Pancreas (tissue), 10 donors: ENCODE measurements at places on chromosomes 3 and 15. TPM values are rescaled to one million over a fixed set of nuclear protein-coding genes. Genes with fewer than 3 reads are reported as not detected.

The GCNT3 gene
- total RNA-seq, result 8.6 TPM

DNA sequence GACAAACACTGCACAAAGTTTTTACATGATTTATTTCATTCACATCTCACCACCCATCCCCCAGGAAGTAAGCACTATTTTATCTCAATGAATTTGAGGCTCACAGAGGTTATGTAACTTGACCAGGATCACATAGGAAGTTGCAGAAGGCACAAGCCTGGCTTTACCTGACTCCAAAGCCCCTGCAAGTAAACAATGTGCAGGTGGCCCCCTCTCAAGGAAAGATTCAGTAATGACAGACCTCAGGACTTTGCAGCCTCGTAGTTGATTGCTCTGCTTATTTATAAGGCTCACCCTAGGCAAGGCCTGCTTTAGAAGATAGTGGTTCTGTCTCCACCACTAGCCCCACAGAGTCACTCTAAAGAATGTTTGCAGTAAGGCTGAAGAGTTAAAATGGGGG, 79.8 kb upstream of the MDFIC2 start:
- H3K27me3 ChIP-seq, result no peaks in the 10 kb centered on the region
- H3K4me1 ChIP-seq, result no peaks in the 10 kb centered on the region
- H3K4me3 ChIP-seq, result no peak overlapping the region
- H3K36me3 ChIP-seq, result no peaks in the 10 kb centered on the region
- H3K27ac ChIP-seq, result no peak overlapping the region
- no peak for DNase-seq

DNA sequence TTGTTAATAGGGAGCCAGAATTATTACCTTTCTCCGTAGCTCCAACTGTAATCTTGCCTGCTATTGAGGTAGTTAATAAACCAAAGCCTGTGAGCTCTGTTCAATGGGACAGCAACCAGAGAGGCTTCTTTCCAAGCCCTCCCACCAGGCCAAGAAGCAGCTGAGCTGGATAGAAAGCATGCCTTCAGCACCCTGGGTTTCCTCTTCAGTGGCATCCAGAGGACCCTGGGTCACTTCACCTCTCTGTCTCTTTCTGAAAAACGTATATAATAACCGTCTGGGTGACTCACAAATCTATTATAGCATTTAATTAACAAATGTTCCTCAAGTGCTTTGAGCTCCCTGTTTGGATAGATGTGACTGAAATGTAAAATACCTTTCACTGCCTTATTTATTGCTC, 420.0 kb downstream of the LPP start:
- no peaks in the 10 kb centered on the region for H3K27me3 ChIP-seq
- no peaks in the 10 kb centered on the region for H3K36me3 ChIP-seq
- DNase-seq, result no peak

The USP4 gene
- 17.7 TPM for total RNA-seq

DNA sequence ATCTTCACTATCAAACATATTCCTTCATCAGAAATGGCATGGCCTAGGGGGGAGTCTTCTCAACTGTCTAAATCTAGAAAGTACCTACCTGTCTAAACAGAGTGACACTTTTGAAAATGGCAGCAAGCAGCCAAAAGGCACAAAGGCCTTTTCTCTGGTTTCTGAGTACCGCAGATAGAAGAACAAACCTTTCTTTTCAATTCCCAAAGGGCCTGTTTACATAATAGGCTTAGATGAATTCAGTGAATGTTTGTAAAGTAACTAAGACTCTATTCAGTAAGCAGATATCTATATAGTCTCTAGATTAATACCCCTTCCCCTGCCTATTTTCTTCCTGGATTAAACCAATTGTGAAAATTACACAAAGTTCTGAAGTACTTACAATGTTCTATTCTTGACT, 7.1 kb downstream of the MYEF2 start:
- no peak overlapping the region for H3K27ac ChIP-seq
- no peaks in the 10 kb centered on the region for H3K27me3 ChIP-seq
- no peak for DNase-seq
- H3K4me3 ChIP-seq, result no peak overlapping the region
- no peaks in the 10 kb centered on the region for H3K36me3 ChIP-seq

The TGM5 gene
- total RNA-seq, result not detected

DNA sequence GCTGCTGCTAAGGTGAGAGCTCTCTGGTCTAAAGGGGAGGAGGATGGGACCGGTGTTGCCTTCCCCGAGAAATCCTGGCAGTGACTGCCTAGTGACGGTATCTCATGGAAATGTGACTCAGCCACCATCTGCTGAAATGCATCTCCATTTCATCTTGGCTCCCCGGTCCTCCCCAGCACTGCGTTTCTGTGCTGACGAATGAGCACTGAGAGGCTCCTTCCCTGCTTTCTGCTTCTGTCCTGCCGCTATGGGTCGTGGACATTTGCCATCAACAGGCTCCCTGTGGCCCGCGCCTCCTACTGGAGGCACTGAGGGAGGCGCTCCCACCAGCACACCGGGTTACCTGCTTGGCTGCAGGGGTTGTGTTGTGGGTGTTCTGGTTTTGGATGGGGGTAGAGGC, 13.5 kb upstream of the SEC13 start:
- H3K36me3 ChIP-seq, result no peaks in the 10 kb centered on the region
- H3K27ac ChIP-seq, result no peak overlapping the region
- no peak overlapping the region for H3K4me3 ChIP-seq
- H3K27me3 ChIP-seq, result no peaks in the 10 kb centered on the region
- DNase-seq, result no peak

The ITGB5 gene
- total RNA-seq, result 47.8 TPM

The IQCF5 gene
- not detected for total RNA-seq

DNA sequence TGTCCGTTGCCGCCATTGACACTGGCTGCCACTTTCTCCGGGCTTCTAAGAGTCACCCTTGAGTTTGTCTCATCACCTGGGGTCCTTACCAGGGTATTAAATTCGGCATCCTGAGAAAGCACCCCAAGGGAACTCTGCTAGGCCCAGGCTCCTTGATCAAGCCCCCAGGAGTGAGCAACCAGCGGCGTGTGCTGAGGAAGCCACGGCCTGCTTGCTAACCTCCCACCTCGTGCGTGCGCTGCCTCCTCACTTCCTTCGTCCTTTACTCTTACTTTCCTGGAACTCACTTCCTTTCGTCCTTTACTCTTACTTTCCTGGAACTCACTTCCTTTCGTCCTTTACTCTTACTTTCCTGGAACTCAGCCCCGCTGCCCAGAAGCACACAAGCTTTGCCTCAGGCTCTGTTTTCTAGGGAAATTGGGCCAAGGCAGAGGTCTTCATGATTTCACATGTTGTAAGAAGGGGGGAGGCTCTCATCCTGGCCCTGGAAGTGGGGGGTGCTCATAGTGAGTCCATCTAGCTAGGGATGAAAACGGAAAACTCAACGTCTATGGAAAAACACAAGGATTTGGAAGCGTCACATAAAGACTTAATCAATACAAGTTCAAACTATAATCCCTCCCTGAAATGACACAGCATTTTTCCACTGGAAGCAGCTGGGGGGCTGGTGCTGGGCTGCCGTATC, 36.7 kb upstream of the BDH1 start:
- no peak overlapping the region for H3K4me3 ChIP-seq
- no peak overlapping the region for H3K27ac ChIP-seq
- DNase-seq, result no peak
- H3K36me3 ChIP-seq, result no peaks in the 10 kb centered on the region
- no peaks in the 10 kb centered on the region for H3K27me3 ChIP-seq

The KIF7 gene
- total RNA-seq, result 0.63 TPM

DNA sequence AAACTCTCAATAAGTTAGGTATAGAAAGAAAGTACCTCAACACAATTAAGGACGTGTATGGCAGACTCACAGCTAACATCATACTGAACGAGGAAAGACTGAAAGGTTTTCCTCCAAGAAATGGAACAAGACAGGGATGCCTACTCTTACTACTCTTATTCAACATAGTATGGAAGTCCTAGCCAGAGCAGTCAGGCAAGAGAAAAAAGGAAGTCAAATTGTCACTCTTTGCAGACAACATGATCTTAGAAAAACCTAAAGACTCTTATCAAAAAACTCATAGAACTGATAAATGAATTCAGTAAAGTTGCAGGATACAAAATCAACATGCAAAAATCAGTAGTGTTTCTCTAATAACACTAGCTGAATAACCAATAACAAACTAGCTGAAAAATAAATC, 96.0 kb downstream of the C3orf70 start:
- DNase-seq, result no peak
- H3K4me3 ChIP-seq, result no peak overlapping the region
- no peaks in the 10 kb centered on the region for H3K27me3 ChIP-seq
- no peaks in the 10 kb centered on the region for H3K36me3 ChIP-seq

DNA sequence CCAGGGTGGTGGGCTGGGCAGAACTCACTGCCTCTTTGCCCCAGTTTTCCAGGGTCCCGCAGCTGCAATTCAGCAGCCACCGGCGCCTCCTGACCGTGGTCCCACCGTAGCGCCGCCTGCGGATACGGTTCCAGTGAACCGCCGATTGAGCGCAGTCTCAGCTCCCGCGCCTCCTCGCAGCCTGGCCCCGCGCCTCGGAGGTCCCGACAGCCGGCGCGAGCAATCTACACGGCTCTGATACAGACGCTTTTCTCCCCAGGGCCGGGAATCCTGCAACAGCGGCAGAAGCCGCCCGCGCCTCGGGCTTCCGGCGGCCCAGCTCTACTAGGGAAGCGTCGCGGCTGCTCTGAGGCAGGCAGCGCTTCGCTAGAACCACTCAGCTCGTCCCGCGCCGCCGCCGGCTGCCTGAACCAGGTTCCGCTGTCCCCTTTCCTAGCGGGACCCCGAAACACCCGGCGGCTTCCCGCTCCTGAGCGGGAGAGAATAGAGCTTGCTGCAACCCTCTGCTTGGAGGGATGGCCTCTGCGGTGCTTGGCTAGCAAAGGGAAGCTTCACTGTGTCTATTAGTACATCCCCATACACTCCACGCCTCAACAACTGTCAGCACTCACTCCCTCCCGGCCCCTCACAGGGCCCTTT, 3.1 kb downstream of the FOXL2NB start:
- H3K27ac ChIP-seq, result no peak overlapping the region
- no peak for DNase-seq
- no peaks in the 10 kb centered on the region for H3K4me1 ChIP-seq
- no peak overlapping the region for H3K4me3 ChIP-seq

DNA sequence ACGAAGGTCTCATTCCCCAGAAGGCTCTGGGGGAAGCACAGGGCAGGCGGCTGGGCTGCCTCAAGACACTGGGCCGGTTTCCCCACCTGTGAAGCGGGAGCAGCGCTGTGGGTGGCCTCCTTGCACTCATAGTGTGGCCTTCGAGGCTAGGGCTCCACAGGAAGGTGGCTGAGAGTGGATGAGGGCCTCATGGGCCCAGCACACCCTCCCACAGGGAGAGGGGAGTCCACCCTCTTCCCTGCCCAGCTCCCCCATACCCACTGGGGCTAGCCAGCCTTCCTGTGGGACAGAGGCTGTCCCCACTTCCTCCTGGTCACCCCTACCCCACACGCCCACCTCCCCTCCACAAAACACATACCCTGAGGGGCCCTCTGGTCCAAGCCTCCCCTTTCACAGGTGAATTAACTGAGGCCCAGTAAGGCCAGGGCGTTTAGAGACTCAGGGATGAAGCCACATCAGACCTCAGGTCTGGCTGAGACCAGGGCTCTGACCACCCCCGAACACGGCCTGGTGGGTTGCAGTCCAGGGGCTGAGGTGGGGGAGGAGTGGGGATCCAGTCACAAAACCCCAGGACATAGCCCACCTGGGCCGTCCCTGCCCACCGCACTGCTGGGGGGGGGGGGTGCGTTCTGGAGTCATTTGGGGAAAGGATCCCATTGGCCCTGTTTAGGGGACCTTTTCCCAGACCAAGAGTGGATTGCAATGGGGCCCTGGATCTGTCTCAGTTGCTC, 1.1 kb downstream of the ANPEP start:
- no peak overlapping the region for H3K27ac ChIP-seq
- H3K4me3 ChIP-seq, result no peak overlapping the region
- DNase-seq, result no peak

The EIF1B gene
- total RNA-seq, result 20.4 TPM

The MYO5A gene
- total RNA-seq, result 11.0 TPM

DNA sequence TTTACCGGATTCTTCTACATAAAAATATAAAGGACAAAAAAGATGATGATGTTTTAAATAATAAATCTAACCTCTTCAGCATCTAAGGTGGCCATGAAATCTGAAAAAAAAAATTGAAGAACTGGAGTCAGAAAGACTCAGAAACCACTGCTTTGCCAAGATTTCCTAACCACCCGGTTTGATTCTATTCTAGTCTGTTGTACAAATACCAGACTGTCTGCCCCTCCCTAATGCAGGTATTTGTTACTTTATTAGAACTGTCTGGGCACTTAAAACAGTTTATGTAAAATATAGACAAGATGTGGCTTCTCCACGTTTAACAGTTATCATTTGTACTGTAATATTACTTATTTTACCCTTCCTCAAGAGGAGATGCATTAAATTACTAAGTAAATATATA, 48.8 kb downstream of the UACA start:
- no peak overlapping the region for H3K4me3 ChIP-seq
- no peaks in the 10 kb centered on the region for H3K27me3 ChIP-seq
- no peaks in the 10 kb centered on the region for H3K36me3 ChIP-seq
- H3K4me1 ChIP-seq, result peaks cover 14% of the 10 kb centered on the region
- no peak for DNase-seq

DNA sequence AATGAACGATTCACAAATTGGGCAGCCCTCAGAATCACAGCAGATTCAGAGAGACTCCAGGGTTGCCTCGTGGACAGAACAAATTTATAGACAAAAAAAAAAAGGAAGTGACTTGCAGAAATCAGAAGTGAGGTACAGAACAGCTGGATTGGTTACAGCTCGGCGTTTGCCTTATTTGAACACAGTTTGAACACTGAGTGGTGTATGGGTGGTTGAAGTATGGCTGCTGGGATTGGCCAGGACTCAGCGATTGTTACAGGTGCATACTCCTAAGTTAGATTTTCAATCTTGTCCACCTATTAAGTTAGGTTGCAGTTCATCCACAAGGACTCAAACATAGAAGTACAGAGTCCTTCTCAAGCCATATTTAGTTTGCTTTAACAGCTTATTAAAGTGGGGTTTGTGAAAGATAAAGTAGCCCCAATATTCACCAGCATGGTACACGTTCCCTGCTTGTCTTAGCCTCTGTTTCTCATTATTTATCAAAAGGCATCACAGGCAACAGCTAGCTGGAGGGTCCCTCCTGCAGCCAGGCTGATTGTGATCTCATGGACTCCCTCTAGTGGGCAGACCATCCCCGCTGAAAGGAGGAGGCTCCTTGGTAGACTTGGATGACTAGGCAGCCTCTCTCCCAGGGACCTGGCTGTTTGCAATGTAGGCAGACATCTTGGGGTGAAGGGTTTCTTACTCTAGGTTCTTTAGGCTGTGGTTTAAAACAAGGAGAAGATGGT, 17.6 kb upstream of the ALDH1L1 start:
- no peak for DNase-seq
- no peaks in the 10 kb centered on the region for H3K36me3 ChIP-seq
- no peak overlapping the region for H3K4me3 ChIP-seq
- peak overlapping the region; percentile 76 for H3K27ac ChIP-seq
- H3K27me3 ChIP-seq, result no peaks in the 10 kb centered on the region

DNA sequence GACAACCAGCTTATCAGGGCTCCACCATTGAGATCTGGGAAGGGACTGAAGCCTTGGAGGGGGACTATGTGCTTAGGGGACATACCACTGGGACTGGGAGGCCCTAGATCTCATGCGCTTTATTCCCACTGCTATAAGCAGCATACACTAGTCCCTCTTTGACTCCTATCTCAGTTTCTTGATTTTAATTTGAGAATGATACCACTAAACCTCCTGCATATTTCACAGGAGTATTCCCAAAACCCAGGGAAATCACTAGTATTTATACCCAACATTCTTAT, 29.2 kb downstream of the SLC24A1 start:
- H3K27ac ChIP-seq, result no peak overlapping the region
- no peak overlapping the region for H3K4me3 ChIP-seq
- H3K27me3 ChIP-seq, result no peaks in the 10 kb centered on the region
- H3K36me3 ChIP-seq, result peaks cover 3% of the 10 kb centered on the region
- no peaks in the 10 kb centered on the region for H3K4me1 ChIP-seq
